ENCODE measurements at places on chromosomes 12 and 14. TPM values are rescaled to one million over a fixed set of nuclear protein-coding genes. Genes with fewer than 3 reads are reported as not detected.

Gene PZP
- total RNA-seq, result not detected

DNA sequence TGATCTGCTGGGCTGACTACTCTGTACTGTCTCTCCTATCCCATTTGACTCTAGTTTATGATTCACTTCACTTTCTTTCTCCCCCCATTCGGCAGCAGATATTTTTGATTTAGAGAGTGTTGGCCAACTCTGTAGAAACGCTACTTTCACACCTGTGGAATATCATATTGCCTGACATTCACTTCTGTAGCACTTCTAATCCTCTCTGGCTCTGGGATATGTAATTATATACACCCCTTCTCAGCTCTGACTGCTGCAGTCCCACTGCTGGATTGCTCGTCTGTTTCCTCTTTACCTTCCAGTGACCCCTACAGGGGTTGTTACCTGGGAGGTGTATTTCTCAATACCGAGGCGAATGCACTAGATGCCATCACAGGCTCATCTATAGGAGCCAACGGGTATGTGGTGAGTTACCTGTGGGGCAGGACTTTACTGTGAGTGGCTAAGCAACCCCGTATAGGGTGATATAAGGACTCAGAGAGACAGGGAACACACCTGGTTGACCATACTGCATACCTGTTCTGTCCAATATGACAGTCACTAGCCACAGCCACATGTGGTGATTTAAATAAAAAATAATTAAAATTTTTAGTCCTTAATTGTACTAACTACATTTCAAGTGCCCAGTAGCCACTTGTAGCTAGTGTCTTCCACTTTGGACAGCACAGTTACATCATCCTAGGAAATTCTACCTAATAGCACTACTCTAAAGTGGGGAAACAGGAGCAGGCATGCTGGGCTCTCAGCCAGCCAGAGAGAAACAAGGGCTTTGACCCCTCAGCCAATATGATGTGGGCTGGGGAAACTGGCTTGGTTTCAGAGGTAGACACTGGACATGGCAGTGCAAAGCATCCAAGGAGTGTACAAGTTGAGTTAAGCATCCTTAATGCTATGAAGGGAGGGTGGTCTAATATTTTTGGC lies 95.0 kb downstream of the C12orf75 start:
- DNase-seq, result no peak

DNA sequence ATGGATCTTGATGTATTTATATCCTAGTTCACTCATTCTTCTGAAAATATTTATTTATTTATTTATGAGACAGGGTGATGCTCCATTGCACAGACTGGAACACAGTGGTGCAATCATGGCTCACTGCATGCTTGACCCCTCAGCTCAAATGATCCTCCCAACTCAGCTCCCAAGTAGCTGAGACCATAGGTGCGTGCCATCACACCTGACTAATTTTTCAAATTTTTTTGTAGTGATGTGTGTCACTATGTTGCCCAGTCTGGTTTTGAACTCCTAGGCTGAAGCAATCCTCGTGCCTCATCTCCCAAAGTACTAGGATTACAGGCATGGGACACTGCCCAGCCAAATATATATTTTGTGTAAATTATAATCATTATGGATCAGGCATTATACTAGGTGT lies 595.6 kb upstream of the ATP2B1 start:
- no peak for DNase-seq

DNA sequence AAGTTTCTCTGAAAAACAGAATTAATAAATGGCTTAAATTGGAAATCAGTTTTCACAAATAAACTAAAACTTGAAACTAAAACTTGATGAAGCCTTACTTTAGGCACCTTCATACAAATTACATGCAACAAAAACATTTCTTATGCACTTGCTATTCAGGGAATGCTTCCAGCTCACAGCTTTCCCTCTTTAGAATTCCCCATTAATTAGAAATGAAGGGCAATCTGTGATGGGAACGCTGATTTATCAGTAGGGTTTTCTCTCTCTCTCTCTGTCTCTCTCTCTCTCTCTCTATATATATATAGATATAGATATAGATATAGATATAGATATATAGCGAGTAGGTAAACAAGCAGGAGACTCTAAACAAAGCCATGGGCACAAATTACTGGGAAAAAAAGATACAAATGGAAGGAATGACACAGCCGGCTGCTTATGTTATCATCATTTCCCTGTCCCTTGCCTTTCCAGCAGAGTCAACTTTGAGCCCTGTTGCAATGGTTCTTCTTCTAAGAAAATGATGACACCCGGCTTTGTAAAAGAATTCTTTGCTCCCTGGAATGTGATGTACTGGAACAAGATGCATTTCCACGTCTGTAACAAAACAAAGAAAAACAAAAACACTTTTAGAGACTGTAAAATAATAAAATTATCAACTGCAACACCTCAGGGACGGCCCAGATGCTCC lies 1121.6 kb upstream of the TMEM132C start:
- DNase-seq, result no peak

- DNase-seq, result no peak
Measured at GRCh38 chr14:30621354-30621939, 672 bp upstream of the SCFD1 start.
